ENCODE measurements at places on chromosomes 13 and 19. TPM values are rescaled to one million over a fixed set of nuclear protein-coding genes. Genes with fewer than 3 reads are reported as not detected.

GRCh38 chr19:16380314-16380695 lies 55.7 kb downstream of the KLF2 start:
- no peak for DNase-seq

NOTCH3 gene
- polyA plus RNA-seq: 77.5 TPM

- DNase-seq: no peak
Measured at GRCh38 chr13:51675385-51675784, 91.1 kb downstream of the WDFY2 start.

DNA sequence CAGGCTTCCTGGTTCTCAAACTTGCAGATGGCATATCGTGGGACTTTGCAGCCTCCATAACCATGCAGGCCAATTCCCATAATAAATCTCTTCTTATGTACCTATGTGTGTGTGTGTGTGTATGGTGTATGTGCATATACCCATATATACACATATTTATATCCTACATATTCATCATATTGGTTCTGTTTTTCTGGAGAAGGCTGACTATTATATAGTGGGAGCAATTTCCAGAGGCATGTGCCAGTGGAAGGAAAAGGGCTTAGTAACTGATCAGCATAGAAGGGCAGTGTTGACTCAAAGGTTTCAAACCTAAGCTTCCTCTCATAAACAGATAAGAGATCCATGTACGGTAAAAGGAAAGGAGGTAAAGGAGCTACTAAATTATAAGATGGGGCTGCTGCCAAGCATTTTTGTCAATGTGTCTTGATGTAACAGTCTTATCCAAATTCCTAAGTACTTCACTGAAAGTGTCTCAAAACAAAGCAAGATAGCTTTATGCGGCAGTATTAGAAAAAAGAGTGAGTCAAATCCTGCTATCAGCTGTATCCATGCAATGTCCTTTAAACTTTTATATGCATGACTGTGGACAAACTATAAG lies 432.1 kb downstream of the TBC1D4 start:
- no peak for DNase-seq

- DNase-seq: no peak
Measured at GRCh38 chr19:37932985-37933936, 26.3 kb downstream of the SIPA1L3 start.

RTBDN gene
- 0.20 TPM for polyA plus RNA-seq

- DNase-seq: no peak
Measured at GRCh38 chr19:30621326-30621920, 249.2 kb downstream of the ZNF536 start.

DNA sequence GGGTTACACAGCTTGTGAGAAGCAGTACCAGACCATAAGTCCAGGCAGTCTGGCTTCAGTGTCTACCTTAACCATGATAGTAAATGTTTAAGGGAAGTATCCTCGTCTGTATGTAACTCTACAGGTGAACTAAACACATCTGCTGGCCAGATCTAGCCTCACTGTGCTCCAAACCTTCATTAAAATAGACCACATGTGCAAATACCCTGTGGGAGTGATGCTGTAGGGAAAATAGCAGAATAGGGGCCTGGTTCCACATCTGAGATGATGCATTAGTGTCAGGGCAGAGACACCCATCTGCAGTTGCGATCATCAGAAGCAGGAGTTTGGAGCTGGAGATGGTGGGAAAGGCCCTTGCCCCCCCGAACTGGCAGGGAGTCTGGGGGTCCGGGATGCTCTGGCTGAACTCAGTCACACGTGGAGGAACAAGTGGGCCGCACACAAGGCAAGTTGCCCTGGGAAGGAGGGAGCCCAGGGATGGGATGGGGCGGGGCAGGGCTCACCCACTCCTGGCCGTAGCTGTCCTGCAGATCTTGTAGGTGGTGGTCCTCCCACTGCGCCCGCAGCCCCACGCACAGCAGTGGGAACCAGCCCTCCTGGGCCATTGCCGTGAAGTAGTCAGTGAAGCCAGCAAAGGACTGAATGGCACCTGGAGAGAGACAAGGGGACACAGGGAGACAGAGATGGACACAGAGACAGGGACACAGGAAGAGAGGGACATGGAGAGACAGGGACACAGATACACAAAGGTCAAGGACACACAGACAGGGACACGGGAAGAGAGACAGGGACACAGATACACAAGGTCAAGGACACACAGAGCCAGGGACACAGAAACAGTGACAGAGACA lies 7.3 kb downstream of the TMEM147 start:
- DNase-seq: no peak

RYR1 gene
- 4.0 TPM for polyA plus RNA-seq

DNA sequence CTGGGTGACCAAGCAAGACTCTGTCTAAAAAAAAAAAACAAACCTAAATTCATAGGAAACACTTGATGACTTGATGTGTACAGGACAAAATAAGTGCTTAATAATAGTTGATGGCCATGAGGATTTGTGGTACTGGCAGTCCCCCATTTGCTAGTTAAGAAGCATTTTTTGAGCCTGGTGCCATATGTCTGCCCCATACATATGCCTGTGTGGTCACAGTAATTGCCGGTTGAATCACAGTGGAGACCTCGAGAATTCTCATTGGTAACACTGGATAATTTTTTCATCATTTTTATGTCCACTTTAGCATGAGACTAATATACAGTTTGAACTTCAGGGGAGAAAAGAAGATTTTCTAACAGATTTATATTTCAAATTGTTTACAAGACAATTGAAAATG lies 79.2 kb downstream of the LRCH1 start:
- no peak for DNase-seq

DNA sequence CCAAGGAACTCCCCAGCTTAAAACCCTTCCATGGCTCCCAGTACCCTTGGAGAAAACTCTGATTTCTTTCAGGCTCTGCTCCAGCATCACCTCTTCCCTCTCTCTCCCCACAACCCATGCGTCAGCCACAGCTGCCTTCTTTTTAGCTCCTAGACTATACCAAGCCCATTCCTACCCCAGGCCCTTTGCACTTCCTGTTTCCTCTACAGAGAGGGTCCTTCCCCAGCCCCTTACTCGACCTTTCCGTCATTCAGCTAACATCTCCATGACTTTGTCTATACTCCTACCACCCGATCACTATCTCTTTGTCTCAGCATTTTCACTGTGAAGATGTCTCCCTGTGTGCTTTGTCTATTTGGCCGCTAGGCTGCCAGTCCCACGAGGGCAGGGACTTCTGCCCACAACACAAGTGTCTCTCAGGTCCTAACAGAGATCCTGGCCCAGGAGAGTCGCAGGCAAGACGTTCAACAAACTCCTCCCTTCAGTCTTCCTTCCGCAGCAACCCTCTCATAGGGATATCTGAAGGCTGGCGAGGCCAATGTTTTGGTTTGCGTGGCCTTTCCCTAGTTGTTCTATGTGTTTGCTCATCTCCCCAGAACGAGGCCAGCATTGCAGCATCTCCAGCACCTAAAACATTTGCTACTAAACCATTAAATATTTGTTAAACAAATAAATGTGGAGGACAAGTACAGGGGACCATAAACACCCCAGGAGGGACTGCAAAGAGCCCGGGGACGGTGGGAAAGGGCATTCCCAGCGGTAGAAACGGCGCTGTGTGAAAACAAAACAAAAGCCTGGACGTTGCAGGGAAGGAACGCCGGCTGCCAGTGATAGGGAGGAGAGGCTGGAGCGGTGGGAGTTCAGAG lies 816 bp downstream of the CCNP start:
- DNase-seq: no peak

Measured in left renal pelvis (tissue), 4 donors.